GM23338 (cell line): ENCODE measurements at places on chromosomes 1 and 21. TPM values are rescaled to one million over a fixed set of nuclear protein-coding genes. Genes with fewer than 3 reads are reported as not detected.

DNA sequence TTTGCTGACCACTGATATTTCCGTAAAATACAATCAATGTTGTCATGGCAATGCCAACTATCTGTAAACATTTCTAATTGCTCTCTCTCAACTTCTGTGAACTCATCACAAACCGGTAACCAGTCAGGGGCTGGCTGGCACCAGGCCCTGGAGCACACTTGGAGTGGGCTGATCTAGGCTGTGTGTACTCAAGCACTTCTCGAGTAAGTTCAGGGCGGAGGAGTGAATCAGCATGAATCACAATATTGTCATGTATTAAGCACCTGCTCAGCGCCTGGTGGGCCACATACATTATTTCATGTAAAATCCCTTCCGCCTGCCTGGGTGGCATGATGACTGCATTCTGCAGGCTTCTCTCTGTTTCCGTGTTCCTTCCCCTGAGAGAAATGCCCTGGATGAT lies 212.4 kb downstream of the FOXD2 start:
- no peak for DNase-seq

- no peak for DNase-seq
Observed at GRCh38 chr1:181028196-181028595, 5.5 kb upstream of the STX6 start.

GRCh38 chr1:160756849-160757201 lies 17.8 kb downstream of the SLAMF7 start:
- no peak for DNase-seq

- no peak for DNase-seq
Observed at GRCh38 chr21:31945141-31945540, 72.3 kb downstream of the HUNK start.

DNA sequence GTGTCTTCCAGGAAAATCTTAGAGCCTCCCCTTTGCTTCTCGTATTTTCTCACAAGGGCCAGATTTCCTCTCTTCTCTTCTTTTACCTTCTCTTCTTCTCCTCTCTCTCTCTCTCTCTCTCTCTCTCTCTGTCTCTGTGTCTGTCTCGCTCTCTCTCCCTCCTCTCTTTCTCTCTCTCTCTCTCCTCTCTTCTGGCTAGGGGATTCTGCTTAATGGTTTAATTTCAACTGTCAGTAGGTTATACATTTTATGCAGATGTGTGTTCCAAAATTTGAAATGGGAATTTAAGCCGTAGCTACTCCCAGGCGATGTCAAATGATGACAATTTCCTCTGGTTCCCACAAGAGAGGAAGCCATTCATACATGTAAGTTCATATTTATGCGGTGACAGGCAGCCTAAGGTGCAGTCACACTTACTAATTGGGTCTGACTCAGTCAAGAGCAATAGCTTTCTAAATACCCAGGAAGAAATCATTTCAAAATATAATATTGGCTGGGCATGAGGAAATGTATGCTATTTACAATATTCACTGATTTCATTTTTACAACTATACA lies 1.4 kb downstream of the DSCAM start:
- DNase-seq: no peak

DNA sequence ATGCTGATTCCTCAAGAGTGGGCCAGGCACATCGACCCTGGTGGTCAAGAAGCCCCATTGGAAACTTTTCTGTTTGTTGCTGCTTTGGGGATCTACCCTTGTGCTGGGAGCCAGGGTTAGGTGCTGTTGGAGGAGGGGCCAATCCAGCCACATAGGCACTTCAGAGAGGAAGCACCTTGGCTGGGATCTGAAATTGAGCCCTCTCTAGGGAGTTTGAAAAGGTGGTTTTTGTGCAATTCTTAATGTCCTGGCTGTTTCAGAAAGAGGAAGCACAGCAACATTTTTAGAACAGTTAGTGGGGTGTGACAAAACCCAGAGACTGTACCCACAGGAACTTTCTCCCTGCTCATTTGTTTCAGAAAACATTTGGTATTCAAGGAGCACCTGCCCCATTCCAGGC lies 17.2 kb upstream of the BEND5 start:
- peak; percentile 17 for DNase-seq

DNA sequence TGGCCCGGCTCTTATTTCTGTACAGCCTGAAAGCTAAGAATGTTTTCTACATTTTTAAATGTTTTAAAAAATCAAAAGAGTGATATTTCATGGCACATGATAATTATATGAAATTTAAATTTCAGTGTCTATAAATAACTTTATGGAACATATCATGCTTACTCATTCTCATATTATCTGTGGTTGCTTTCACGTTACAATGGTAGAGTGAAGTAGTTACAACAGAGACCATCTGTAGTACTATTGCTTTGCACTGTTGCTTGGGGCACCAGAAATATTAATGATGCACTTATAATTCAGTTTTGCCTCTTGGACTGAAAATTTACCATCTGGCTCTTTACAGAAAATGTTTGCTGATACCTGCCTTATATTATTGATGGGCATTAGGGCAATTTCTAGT lies 481.6 kb downstream of the PLPP3 start:
- no peak for DNase-seq

GRCh38 chr1:110765640-110766335 lies 91.0 kb upstream of the KCNA3 start:
- DNase-seq: peak; percentile 72

DNA sequence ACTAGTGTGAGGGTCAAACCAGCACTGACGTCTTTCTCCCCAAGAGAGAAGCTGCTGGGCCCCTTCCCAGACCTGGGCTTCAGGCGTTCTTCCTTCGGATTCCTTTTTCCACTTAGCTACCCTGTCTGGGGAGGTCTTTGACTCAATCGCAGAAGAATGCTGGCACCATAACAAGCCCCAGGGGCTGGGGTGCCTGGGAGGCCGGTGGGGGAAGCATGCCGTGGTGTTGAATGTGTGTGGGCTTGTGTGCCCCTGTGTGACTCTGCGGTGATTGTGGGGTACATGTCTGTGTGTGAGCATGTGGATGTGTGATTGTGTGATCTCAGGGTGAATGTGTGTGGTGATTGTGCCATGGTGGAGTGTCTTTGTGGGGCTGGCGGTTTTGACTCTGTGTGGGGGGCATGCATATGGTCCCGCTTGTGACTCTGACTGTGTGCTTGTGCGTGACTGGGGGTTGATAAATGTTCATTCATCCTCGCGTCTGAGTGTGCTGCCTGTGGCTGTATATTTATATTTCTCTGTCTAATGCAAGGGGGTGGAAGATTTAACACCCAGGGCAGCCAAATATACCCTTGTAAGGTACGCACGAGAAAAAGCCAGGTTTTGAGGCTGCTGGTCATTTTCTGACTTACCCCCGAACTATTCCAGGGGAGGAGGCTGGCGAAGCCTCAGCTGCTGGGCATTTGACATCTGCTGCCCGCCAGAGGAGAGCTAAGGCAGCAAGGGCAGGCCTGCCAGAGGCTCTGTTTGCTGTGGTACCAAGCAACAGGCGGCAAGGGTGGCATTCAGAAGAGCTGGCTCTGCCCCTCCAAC lies 1.1 kb upstream of the SYNC start:
- DNase-seq: peak; percentile 53

DNA sequence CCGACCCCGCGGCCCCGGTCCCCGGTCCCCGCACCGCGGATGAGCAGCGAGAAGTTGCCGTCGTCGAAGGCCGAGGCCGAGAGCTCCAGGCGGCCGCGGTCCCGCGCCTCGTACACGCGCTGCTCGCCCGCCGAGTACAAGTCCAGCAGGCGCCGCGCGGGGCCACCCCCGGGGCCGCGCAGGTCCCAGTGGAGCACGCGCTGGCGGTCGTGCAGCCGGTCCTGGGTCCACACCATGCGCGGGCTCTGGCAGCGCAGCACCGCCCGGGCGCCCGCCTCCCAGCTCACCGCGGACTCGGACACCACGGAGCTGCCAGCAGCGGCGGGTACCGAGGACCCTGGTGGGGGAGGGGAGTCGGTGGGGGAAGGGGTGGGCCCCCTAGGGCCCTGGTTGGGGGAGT lies 2.9 kb downstream of the MXRA8 start:
- DNase-seq: no peak

DNA sequence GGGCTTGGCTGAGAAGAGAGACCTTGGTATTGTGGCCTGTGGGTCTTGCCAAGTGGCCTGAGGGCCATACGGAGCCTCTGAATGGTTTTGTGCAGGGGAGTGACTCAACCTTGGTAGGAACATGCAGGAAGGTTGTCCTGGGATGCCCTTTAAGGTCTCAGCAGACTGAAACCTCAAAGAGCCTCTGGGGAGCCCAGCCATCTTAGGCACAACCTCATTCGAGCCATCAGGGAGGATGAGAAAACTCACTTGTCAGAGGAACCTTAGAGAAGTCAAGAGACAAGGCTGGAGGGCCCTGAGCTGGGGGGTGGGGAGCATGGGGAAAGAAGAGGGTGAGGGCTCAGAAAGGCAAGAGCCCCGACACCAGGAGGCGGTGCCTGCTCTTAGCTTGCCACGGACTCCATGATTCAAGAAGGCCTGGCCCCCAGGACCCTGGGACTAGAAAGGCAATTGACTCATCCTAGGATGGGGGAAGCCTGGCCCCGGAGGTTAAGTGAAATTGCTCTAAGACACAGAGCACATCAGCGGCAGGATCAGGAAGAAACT lies 13.0 kb downstream of the IFI6 start:
- DNase-seq: peak; percentile 56

DNA sequence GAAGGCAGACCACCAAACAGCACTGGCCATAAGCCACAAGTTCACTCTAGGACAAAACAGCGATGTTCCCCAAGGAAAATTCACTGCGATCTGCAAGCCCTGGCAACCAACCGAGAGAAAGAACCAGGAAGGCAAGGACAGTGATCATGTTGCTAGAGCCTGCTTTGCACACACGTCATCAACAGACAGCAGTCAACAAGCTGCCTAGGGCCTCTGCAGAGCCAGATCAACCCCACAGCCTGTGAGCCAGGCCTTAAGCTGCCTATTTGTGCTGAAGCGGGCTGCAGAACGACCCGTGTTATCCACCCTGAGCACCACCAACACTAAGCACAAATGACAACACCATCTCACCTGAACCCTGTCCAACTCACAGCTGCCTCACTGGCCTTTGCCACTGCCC lies 6.2 kb upstream of the YRDC start:
- no peak for DNase-seq

GRCh38 chr1:185998391-185998790 lies 264.2 kb downstream of the HMCN1 start:
- peak; percentile 13 for DNase-seq

DNA sequence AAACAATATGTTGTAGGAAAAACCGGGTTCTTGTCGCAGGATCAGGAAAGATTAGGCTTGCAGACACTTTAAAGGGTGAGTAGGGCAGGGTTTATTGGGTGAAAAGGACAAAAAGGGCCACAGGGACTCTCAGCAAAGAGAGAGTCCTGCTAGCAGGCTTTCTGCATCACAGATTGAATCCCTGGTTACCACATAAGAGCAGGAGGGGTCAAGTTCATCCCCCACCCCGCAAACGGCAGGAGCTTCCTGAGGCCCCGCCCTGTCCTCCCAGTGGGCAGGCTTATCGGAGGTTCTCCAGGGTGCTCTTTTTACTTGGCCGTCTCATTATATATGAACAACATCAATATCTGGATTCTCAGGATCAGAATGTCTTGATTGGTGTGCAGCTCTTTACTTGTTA lies 47.7 kb downstream of the SYCP1 start:
- DNase-seq: peak; percentile 66

- no peak for DNase-seq
Observed at GRCh38 chr1:226034482-226034881, 28.0 kb upstream of the H3-3A start.

- no peak for DNase-seq
Observed at GRCh38 chr1:145828367-145829026, 4.5 kb downstream of the POLR3C start.

- no peak for DNase-seq
Observed at GRCh38 chr1:172993640-172994039, 57.1 kb downstream of the TNFSF18 start.

DNA sequence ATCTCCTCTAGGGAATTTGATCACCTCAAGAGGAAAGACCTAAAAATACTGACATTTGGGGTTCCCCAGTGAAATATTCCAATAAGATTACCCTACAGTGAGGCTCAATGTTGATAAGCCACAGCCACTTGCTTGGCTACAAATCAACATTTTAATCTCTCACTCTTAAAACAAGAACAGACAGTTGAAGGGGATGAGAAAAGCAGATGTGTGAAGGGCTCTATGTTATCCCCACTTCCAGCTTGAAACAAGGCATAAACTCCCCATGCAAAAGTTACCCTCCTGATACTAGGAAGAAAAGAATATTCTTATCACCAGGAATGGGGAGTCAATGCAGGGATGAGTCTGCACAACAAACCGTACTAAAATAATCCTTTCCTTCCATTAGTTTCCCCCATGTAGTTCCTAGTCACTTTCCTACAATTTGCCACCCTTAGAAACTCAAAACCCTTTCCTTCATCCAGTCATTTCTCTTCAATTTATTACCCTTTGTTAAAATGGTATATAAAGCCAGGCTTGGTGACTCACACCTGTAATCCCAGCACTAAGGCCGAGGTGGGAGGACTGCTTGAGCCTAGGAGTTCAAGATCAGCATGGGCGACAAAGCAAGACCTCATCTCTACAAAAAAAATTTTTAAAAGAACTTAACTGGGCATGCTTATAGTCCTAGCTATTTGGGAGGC lies 29.5 kb downstream of the LPGAT1 start:
- no peak for DNase-seq

GRCh38 chr1:168582688-168583336 lies 6.4 kb downstream of the XCL1 start:
- DNase-seq: no peak

ZC3H11A gene
- 81.1 and 97.3 TPM in 2 replicates for total RNA-seq

CEP170 gene
- 93.1 and 100 TPM in 2 replicates for total RNA-seq

OVAAL gene
- not detected in 2 replicates for total RNA-seq

PIP5K1A gene
- 61.4 and 63.3 TPM in 2 replicates for total RNA-seq

C21orf91 gene
- total RNA-seq: 18.6 and 20.0 TPM in 2 replicates

CRB1 gene
- 0.56 TPM in 1 of 2 replicates, not detected in the other for total RNA-seq

ADIPOR1 gene
- 59.1 and 61.2 TPM in 2 replicates for total RNA-seq

ZBTB37 gene
- 15.2 and 15.8 TPM in 2 replicates for total RNA-seq
